ENCODE measurements at places on chromosomes 6 and 20.

DNA sequence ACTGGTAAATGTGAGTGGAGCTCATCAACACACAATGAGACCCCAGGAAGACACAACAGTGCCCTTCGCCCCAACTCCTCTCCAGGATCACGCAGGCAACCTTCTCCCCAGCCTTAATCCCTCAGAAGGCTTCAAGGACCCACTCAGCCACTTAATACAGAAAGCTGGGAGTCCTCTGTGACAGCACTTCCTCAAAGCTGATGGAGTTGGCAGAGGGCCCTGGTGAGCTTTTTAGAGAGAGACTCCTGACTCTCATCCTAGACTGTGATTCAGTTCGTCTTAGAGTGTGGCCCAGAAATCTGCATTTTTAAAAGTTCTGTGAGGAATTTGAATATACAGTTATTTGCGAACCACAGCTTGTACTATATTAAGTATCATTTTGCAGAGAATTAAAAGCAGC lies 187.7 kb downstream of the UST start:
- DNase-seq, result no peak

GRCh38 chr6:22828179-22829062 lies 259.1 kb downstream of the HDGFL1 start:
- peak; percentile 78 for DNase-seq

GRCh38 chr20:38418509-38419204 lies 16.5 kb downstream of the SNHG17 start:
- DNase-seq, result no peak

- DNase-seq, result peak; percentile 15
Measured at GRCh38 chr20:57881466-57882385, 171.9 kb upstream of the PMEPA1 start.

GRCh38 chr6:134178161-134179044 lies 126.0 kb upstream of the SLC2A12 start:
- DNase-seq, result peak; percentile 94

GRCh38 chr6:147741389-147741788 lies 232.9 kb downstream of the SAMD5 start:
- DNase-seq, result no peak

DNA sequence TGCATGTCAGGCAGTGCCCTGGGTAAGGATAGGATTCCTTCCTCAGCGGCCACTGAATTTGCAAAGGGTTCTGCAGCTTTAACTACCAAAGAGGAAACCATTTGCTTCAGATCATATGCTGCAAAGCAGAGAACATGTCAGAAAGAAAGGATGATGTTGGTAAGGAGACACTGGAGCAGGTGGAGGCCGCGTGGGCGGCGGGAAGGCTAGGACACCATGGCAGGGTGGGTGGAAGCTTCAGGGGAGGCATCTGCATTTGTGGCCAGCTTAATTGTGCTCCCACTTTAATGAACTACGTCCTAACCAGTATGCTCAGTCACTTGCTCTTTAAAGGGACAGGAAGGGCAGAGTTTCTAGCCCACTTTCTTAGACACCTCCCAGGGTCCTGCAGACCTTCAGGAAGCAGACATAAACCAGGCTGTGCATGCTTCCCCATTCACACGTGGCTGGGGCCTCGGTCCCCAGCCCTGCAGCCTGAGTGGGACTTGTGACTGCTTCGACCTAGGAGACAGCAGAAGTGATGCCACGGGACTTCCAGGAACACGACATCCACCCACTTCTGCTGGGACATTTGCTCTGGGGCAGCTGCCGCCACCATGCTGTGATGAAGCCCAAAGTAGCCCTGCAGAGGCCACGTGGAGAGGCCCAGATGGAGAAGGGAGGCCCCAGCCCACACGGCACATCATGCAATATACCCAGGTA lies 76.1 kb downstream of the GINS1 start:
- no peak for DNase-seq

- DNase-seq, result no peak
Measured at GRCh38 chr20:21052241-21052640, 53.9 kb downstream of the LINC00237 start.

DNA sequence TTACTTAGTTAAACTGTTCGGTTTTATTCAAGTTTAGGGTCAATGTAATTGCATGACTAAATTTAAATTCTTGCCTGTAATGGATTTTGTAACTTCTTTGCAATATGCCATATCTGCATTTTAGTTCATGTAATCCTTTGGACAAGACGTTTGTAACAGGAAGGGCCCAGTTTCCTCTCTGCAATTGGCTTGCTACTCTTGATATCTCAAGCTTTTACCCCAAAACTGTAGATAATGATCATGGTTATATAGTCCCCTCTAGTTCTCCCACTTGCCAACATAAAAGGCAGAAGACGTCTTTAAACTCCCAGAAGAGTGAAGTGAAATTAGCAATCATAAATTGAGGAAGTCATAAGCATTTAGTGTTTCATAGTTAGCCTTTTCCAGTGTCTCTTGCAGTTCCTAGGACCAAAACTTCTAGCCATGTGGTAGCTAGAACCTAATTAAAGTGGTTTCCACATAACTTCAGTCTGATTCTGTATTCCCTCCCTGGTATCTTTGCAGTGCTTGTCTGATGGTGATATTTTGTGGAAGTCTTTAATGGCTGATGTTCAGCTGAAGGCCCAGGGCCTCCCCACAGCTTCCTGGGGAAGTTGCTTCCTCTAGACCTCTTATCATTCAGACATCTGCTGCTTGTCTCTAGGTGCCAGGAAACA lies 117.8 kb upstream of the SUPT3H start:
- no peak for DNase-seq

DNA sequence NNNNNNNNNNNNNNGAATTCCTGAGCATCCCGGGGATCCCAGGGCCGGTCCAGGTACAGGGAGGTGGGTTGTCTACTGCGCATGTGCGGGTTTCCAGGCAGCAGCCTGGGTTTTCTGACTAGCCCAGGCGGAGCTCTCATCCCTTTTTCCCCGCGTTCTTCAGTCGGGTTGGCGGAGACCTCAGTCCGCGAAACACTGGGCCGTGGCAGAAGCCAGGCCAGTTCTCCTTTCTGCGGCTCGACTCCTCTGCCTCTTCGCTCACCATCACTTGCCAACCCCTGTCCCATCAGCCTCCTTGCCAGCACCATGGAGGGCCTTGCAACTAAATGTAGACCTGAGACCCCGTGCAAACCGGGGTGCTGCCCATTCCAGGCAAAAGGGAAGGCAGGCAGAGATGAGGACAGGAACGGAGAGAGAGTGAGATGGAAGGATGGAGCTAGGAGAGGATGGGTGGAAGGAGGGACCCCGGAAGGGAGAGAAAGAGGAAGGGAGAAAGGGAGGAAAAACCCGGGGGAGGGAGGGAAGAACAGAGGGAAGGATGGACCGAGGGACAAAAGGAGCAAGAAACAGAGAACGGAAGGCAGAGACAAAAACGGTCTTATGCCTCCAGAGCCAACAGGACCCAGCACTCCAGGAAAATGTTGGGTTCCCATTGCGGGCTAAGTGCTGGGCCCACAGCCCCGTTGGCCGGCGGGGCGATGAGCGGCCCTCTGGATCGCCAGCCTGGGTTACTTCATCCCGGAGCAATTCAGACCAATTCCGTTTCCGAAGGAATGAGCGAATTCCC lies 445.4 kb upstream of the DEFB115 start:
- DNase-seq, result no peak

GRCh38 chr6:85911067-85911466 lies 268.4 kb upstream of the SYNCRIP start:
- no peak for DNase-seq
